ENCODE measurements at places on chromosomes 6 and 20.

DNA sequence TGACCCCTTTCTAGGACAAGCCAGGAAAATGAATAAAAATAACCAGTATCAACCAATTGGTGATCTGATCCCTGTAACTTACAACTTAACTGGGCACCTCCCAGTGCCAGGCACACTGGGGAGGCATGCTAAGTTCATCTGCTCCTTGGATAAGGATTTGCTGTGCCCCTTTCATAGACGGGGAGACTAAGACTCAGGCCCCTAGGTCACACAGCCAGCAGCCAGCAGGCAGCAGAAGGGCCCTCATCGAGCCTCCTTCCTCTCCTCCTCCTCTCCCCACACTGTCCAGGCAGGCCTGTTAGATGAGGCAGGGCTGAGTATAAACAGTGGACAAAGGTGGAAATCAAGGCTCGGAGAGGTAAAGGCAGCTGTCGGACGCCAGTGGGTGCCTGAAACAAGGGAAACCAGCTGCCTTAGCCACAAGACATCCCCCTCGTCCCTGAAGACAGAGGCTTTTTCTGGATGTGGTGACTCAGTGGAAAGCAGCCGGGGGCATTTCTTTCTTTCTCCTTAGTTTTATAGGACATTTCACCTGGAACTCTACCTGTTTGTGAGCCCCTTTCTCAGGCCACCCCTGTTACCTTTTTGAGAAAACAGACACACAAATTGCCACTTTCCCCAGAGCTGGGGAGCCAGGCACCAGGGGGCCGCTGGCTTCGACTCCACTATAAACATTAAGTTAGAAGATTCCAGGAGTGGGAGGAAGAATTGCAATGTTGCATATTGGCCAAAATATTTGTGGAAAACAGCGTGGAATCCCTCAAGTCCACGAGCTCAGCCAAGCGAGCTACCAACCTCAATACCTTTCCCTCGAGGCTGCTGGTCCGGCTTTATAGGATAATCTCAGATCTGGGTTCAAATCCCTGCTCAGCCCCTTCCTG lies 166.0 kb downstream of the PREX1 start:
- no peak for DNase-seq

GRCh38 chr6:39167321-39167720 lies 52.3 kb upstream of the SAYSD1 start:
- no peak for DNase-seq

GRCh38 chr6:109372130-109372529 lies 10.1 kb downstream of the CD164 start:
- no peak for DNase-seq

GRCh38 chr20:54088430-54088829 lies 18.0 kb upstream of the BCAS1 start:
- DNase-seq, result no peak

GRCh38 chr6:41367700-41368099 lies 32.3 kb downstream of the NCR2 start:
- no peak for DNase-seq

- no peak for DNase-seq
Measured at GRCh38 chr6:125157725-125158124, 4.2 kb downstream of the TPD52L1 start.

DNA sequence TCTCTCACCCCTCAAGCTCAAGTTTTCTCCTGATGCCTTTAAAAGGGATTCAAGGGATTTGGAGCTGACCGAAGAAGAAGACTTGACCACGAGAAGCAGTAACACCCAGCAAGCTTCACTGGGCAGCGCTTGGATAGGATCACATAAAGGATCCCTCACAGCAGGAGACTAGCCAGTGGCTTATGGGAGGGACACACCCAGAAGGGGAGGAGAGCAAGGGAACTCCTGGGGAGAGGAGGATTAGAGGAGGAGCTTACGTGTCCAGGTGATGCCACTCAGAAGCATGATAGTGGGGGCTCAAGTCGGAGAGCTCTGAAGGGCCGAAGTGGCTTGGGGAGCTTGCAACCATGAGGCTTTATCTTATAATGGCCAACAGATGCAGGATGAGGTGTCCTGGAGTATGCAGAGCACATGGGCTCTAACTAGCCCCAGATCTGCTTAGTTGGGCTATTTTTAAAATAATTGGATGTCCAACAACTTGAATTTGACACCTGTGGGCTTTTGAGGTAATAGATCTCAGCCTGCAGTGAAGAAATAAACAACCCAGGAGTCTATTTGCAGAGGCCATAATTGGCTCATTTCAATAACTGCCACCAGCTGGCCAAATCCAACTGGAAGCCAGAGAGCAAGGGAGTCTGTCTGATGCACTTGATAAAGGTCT lies 137.9 kb upstream of the EXOC2 start:
- DNase-seq, result no peak

- no peak for DNase-seq
Measured at GRCh38 chr20:46973766-46974165, 79.1 kb downstream of the EYA2 start.

- DNase-seq, result no peak
Measured at GRCh38 chr20:1579488-1579887, 22.0 kb upstream of the SIRPD start.

Data from naive B cell (primary cell).